ENCODE measurements at places on chromosomes 5 and 9. TPM values are rescaled to one million over a fixed set of nuclear protein-coding genes. Genes with fewer than 3 reads are reported as not detected.

Gene NMUR2
- not detected for polyA plus RNA-seq

Gene PCDHA13
- polyA plus RNA-seq = 0.36 TPM

Gene MLANA
- polyA plus RNA-seq = not detected

Gene ANKRD34B
- 0.20 TPM for polyA plus RNA-seq

Gene CER1
- 4.1 TPM for polyA plus RNA-seq

Gene NUTM2F
- not detected for polyA plus RNA-seq

Gene CCL27
- polyA plus RNA-seq = 1.4 TPM

Gene TMEM250
- polyA plus RNA-seq = 36.6 TPM

Gene KCNIP1
- 14.4 TPM for polyA plus RNA-seq

Gene PIK3R1
- 11.9 TPM for polyA plus RNA-seq

Gene GABRA1
- 9.2 TPM for polyA plus RNA-seq

Gene AQP7
- 0.66 TPM for polyA plus RNA-seq

GRCh38 chr5:172903790-172904189 is 55.4 kb upstream of the RPL26L1 start:
- DNase-seq = peak; percentile 55

DNA sequence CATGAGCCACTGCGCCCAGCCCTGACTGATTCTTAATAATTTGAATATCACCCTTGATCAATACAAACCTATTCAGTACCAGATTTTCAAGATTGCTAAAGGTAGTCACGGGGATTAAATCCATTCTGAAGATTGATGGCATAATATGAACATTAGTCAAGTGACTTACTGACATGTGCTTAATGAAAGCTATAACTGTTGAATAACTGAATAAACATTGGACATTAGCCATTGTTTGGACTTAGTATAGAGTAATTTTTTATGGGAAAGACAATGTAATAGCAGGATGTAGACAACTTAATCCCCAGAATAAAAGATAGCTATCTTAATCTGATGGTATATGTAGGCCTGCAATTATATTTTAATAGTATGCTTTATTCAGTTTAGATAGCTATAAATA is 35.0 kb upstream of the VPS13A start:
- DNase-seq = no peak

- DNase-seq = peak; percentile 71
Measured at GRCh38 chr5:53381-54174, 38.4 kb upstream of the PLEKHG4B start.

GRCh38 chr9:91852801-91853347 is 97.2 kb downstream of the ROR2 start:
- no peak for DNase-seq

DNA sequence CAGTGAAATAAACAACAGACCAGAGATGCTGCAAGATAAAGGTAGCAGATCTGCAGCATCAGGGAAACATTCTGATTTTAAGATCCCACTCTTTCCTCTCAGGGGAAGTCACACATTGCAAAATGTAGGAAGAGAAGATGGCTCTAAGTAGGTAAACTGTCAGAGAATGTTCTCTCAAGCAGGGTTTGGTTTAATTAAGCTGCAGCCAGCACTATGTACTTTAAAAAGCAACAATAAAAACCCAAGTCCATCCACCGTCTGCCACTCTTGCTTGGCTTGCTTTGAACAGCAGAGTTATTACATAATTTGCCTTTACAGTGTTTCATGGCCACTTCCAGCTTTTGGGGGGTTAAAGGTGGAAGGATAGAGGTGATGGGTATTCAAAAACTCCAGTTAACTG is 343.2 kb upstream of the DAP start:
- DNase-seq = no peak

GRCh38 chr9:121888438-121888775 is 204.7 kb downstream of the TTLL11 start:
- no peak for DNase-seq

DNA sequence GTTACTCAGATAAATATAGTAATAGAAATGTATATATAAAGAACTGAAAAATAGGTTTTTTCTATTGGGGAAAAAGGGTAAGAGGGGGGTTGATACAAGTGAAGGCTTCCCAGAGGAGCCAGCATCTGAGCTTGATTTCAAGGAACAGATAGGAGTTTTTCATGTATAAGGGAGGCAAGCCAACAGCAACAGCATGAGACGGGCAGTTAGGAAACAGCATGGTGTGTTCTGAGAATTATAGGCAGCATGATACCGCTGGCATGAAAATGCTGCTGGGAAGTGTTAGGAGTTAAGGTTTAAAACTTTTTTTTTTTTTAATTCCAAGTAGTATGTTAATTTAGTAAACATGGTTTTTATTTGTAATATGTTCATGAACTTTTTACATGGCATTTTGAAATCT is 9.7 kb downstream of the CDC37L1 start:
- DNase-seq = no peak

DNA sequence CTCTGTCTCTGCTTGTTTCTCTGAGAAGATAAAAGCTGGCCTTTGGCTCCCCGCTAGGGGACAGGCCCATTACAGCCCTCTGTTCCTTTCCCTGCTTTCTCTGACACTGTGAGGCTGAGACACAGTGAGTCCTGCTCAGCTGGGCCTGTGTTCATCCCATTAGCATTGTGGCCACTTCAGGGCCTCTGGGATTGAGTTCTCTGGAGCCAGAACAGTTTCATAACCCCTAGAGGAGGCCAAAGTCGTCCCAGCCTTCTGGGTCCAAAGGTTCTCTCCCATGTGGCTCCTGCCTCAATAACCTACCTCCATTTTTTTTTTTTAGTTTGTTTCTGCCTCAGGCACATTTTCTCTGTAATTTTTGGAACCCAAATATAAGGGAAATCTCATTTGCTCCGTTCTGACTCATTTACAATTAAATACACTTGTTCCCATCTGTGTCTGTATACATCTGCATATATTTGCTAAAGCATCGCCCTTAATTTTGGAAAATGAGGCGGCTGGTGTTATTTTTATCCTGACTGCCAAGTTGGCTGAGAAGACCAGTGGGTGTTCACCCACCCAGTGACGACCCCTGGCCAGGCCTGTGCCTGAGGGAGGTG is 27.3 kb upstream of the CTNNA1 start:
- peak; percentile 28 for DNase-seq

GRCh38 chr5:132095424-132095972 is 21.9 kb downstream of the CSF2 start:
- DNase-seq = no peak

DNA sequence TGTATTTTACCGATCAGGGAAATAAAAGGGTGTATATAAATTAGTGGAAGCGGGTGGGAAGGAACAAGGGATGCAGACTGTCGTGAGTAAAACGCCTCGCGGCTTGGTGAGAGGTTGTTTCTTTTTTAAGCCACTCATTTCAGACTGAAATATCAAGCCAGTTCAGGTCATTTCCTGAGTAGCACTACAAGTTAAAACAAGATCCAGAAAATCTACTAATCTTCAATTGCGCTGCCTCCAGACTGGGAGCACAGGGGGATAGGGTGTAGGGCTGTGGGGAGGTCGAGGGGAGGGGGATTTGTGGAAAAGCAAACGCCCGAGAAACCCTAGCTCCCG is 140.8 kb downstream of the TSSK1B start:
- no peak for DNase-seq

- DNase-seq = peak; percentile 65
Measured at GRCh38 chr9:27353474-27354229, 56.7 kb upstream of the EQTN start.

- no peak for DNase-seq
Measured at GRCh38 chr9:110638381-110638954, 30.1 kb upstream of the MUSK start.

GRCh38 chr5:75584641-75585040 is 26.6 kb upstream of the ANKDD1B start:
- no peak for DNase-seq

GRCh38 chr5:151745071-151745705 is 13.2 kb downstream of the ATOX1 start:
- DNase-seq = no peak

DNA sequence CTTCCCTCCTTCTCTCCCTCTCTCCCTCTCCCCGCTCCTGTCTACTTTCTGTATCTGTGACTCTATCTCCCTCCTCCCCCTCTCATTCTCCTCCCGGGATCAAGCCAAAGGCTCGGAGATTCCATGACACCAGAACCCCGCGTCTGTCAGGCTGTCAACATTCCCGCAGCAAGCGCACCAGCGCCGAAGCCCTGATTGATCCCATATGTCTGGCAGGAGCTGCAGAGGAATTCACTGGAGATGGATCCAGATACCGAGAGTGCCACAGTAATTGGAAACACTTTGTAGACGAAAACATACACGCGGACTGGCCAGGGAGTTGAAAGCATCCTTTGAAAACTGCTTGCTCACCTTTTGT is 300 bp upstream of the SVEP1 start:
- no peak for DNase-seq

- DNase-seq = no peak
Measured at GRCh38 chr5:4876804-4877203, 263.3 kb upstream of the ADAMTS16 start.

- DNase-seq = no peak
Measured at GRCh38 chr5:157541447-157542118, 34.0 kb downstream of the ADAM19 start.

- DNase-seq = no peak
Measured at GRCh38 chr5:124554746-124555578, 191.5 kb downstream of the ZNF608 start.

GRCh38 chr5:160744268-160745101 is 107.5 kb downstream of the ATP10B start:
- DNase-seq = no peak

DNA sequence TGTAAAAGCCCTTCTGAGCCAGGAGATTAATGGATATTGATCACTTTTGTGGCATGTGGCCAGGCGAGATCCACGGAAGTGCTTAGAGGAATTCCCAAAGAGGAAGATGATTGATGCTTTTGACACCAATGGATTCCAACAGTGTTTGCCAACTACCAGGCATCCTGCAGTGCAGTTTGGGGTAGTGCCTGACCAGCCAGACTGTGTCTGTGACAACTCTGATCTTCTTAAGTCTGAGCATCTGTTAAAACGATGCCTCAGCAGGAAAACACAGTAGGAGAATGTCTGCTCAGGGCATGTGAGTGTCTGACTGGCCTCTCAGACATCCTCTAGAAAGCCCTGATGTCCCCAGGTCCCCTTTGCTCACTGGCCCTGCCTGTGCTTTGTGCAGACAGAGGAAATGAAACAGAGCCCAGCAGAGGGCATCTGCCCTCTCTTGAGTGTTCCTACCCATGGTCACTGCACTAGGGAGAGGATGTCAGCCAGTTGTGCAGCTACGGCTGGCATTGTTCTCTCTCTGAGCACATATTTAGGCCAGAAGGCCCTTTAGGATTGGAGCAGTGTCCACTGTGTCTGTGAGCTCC is 57.0 kb downstream of the TRPC7 start:
- DNase-seq = peak; percentile 92

DNA sequence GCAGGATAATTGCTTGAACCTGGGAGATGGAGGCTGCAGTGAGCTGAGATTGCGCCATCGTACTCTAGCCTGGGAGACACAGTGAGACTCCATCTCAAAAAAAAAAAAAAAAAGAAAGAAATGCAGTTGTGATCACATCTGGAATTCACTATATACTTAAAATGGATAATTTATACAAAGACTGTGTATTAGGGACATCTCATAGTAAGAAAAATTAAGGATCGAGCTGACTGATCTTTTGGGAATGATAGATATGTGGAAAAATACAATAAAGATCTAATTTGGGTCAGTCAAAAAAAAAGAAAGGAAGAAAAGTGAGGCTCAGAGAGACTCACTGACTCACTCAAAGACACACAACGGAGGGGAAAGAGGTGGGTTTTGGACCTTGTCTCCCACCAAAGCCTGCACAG is 73.2 kb upstream of the STXBP1 start:
- DNase-seq = no peak

GRCh38 chr5:39566029-39566428 is 141.2 kb upstream of the DAB2 start:
- no peak for DNase-seq

DNA sequence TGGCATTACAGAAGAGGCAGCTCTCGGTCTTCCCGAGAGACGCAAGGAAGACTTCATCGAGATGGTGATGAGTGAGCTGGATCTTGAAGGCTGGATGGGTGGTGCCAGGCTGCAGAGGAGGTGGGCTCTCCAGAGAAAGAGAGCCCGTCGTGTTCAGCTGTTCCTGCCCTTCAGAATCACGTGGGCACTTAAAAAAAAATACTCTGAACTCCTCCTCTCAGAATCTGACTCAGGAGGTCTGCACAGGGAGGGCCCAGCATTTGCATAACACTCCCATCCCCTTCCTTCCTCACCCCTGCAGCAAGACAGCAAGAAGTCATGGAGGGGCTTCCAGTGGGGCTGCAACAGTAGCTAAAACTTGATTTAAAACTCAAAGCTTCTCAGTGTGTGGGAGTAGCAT is 203.0 kb downstream of the ATPSCKMT start:
- no peak for DNase-seq

DNA sequence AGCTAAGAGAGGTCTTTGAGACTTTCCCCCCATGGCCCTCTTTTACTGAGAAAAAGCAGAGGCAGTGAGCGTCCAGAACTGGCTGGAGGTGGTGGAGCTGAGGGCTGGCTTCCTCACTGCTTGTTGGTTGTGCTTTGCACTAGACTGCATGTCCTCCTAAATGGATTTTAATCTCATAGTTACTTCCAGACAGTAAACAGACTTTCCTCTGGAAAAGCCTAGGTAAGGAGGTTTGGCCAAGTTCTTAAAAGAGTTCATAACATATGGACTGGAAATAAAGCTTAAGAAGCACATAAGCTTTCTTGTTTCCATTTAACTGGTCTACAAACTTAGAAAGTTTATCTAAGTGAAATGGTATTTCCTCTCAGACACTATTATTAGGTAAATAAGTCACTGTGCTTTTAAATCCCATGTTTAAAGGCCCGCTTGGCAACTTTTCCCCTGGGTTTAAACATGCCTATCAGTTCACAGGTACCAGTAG is 2.0 kb downstream of the ASPN start:
- DNase-seq = no peak

- DNase-seq = no peak
Measured at GRCh38 chr5:119789406-119790117, 160.2 kb downstream of the FAM170A start.

DNA sequence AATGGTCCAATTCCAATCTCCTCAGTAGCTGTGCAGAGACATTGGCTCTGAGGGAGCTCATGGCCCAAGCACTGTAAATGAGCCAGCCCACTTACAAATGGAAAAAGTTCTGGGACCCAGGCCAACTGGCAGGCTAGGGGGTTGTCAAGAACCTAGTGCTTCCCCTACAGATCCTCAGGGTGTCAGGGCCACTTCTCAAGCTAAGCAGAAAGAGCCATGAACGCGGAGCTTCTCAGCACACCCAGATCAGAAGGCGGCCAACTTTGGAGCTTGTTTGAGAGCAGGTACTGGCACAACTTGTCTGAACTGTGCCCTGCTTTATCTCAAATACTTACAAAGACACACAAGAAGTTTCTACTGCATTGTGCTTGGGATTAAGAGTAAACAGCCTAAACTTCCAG is 17.5 kb downstream of the TLE1 start:
- DNase-seq = peak; percentile 96

- DNase-seq = no peak
Measured at GRCh38 chr9:137252555-137253506, 1.7 kb downstream of the STPG3 start.

GRCh38 chr9:92727716-92728700 is 36.6 kb downstream of the BICD2 start:
- DNase-seq = no peak

GRCh38 chr9:124549016-124549415 is 41.8 kb upstream of the NR5A1 start:
- no peak for DNase-seq

All from brain (organoid and tissue), 16 donors.